Activated CD4-positive, alpha-beta T cell treated with anti-CD3 and anti-CD28 coated beads, Interleukin-2, amount 50 U/mL, for 16 hours (primary cell): ENCODE measurements at places on chromosomes 6 and 20.

DNA sequence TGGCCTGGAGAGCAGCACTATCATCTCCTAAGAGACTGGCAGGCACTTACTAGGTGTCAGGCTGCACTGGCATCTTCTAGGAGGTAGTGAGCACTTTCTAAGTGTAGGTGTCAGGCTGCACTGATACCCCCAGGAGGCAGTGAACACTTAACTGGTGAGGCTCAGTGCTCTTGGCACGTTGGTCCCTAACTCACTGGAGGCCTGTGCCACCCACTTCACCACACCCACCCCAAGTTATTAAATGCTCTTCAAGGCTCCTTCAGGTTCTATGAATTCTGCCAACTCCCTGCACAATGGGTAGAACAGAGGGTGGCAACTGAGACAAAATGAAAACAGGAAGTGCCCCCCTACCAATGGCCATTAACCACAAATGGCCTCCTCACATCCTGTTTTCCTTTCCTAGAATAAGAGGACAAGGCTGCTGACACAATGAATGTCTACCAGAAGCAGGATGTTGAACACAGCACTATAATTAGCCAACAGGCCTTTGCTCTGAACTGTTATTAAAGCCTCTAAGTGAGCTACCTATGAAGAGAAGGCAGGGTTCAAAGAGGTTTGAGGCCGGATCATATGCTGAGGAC is 29.4 kb downstream of the NCOA5 start:
- DNase-seq: peak; percentile 36

GRCh38 chr6:109720311-109720710 is 29.2 kb downstream of the FIG4 start:
- no peak for DNase-seq

DNA sequence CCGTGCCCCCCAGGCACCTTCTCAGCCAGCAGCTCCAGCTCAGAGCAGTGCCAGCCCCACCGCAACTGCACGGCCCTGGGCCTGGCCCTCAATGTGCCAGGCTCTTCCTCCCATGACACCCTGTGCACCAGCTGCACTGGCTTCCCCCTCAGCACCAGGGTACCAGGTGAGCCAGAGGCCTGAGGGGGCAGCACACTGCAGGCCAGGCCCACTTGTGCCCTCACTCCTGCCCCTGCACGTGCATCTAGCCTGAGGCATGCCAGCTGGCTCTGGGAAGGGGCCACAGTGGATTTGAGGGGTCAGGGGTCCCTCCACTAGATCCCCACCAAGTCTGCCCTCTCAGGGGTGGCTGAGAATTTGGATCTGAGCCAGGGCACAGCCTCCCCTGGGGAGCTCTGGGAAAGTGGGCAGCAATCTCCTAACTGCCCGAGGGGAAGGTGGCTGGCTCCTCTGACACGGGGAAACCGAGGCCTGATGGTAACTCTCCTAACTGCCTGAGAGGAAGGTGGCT is 960 bp downstream of the TNFRSF6B start:
- no peak for DNase-seq

- DNase-seq: no peak
These were observed 54.2 kb upstream of the ADGRF1 start for GRCh38 chr6:47096211-47096895.

GRCh38 chr6:16477367-16478149 is 239.2 kb downstream of the GMPR start:
- DNase-seq: no peak

GRCh38 chr20:8624046-8624445 is 444.8 kb upstream of the PLCB4 start:
- DNase-seq: no peak

DNA sequence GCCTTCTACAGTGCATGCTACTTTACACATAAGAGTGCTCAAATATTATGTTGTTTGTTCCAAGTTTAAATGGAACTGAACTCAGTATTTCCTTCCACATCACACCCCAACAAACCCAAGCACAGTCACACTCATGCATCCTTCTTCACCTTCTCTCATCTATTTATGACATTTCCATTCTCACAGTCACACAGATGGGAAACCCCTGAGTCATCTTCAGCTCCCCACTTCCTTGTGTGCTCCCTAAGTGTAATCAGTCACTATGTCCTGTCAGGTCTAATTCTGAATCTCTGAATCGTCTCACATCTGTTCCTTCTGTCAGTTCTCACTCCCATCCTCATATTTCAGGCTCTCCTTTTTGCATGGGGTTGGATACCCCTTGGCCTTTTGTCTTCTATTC is 96.0 kb downstream of the RIMS1 start:
- no peak for DNase-seq

GRCh38 chr20:23151008-23151703 is 65.0 kb upstream of the CD93 start:
- DNase-seq: no peak

DNA sequence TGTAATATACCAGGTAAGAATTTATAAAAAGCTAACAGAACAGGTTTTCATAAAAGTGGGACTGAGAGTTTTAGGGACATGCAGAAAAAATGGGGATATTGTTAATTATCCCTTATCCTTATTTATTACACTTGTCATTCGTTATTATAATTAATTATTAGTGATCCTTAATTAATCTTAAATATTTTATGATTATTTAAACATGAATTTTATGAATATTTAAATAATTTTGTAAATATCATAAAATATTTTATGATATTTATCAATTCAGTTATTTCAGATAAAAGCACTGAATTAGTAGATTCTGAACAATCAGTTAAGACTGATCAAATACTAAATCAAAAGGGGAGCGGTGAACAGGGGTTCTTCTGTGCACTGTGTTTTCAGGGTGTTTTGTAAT is 300.1 kb downstream of the PAX1 start:
- no peak for DNase-seq

GRCh38 chr6:98973571-98973970 is 25.8 kb upstream of the FBXL4 start:
- no peak for DNase-seq

DNA sequence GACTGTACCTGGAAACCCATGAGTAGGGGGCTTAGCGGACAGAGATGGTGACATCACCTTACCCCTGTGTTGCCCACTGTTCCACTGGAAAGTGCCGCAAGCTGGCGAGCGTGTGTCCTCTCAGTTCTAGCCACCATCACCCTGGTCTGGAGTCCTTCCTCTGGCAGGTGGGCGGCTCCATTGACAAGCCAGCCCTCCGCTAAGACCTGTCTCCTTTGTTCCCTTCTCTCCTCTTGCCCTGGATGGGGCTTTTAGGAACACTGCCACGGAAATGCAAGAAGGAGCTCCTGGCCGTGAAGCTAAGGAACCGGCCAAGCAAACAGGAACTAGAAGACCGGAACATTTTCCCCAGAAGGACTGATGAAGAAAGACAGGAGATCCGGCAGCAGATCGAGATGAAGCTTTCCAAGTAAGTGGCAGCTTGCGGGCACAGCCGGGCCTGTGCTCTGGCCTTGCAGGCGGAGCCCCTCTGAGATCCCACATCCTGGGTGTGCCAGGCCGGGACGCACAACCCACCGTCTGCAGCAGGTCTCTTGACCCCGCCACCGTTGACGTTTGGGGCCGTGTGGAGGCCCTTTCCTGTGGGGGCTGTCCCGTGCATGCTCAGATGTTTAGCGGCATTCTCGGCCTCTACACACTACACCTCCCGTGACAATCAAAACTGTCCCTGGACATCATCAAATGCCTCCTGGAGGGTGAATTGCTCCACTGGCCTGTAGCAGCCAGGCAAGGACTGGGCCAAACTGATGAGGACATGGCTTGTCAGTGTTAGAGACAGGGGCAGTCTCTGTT is 127.5 kb downstream of the SYCP2 start:
- DNase-seq: no peak

DNA sequence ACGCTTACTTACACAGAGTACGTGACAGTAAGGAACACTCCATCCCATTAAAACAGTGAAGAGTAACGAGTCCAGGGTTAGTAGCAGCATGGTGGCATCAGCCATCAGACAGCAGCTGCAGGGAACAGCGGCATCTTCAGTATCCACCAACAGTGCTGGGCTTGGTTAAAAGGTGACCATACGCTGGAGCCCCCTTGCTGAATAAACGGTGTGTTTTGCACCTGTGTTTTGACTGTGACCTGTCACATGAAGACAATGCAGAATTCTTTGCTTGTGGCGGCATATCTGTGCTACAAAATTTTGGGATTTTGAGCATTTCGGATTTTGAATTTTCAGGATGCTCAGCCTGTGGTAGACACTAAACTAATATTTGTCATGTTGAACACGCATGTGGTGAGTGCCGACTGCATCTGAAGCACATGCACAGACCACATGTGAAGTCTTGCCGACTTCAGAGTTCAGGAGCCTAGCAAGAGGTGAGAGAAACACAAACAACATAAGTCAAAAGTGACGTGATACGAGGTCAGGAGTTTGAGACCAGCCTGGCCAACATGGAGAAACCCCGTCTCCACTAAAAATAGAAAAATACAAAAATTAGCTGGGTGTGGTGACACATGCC is 69.3 kb upstream of the FRMD1 start:
- DNase-seq: no peak

- peak; percentile 11 for DNase-seq
These were observed 59.0 kb upstream of the FAM184A start for GRCh38 chr6:119137194-119138072.

- peak; percentile 50 for DNase-seq
These were observed 17.8 kb upstream of the FNDC1 start for GRCh38 chr6:159151266-159151855.

DNA sequence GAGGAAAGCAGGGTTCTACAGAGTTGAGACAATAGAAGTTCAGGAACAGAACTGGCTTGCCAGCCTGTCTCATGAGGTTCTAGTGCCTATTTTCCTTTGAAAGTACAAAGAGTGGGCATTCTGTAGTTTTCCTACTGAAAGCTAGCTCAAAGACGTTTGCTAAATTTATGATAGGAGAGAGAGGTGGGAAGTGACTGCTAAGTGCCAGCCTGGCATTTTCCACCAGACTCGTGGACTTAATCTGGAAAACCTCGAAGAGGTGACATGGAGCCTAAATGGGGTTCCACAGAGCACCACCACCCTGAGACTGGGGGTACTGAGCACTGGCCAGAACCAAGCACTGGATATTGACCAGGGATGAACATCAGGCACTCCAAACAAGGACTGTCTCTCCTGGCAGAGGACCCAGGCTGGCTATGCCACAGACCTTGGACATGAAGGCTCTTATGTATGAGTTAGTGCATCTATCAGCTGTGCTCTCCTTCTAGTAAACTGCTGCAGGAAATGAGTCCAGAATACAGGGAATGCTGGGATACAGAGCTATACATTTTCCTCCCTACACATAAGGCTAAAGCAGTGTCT is 7.1 kb downstream of the PEX6 start:
- DNase-seq: no peak
